ENCODE measurements at places on chromosomes 4 and X.

GRCh38 chrX:41301438-41301824 lies 32.5 kb upstream of the DDX3X start:
- DNase-seq, result no peak

- no peak for DNase-seq
These were observed 131.9 kb downstream of the RTL3 start for GRCh38 chrX:78527263-78527662.

DNA sequence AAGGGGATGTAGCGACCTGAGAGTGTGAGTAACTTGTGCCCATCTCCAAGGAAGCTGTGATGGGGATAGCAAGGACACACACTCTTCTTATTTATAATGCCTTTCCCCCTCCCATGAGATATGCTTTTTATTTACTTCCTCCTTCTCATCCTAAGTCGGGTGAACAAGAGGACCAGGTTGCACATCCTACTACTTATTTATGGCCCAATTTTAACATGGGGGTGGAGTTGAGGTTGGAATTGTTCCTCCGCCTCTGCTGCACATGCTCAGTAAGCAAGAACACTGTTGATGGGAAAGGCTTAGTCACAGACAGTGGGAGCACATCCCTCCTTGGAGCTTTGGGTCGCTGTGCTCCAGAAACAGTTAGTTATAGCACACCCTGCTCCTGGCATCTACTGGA lies 15.2 kb upstream of the TLR8 start:
- DNase-seq, result no peak

DNA sequence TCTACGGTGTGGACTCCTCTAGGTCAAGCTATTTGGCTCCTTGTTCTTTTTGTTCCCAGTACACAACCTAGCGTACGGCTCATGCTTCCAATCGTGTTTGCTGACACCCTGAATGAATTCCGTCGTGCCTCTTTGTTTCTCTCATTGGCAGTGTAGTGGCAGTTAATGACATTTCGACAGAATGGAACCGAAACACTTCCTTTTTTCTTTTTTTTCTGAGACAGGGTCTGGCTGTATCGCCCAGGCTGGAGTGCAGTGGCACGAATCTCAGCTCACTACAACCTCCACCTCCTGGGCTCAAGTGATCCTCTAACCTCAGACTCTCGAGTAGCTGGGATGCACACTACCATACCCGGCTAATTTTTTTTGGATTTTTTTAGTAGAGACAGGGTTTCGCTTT lies 113.3 kb upstream of the ATP6AP2 start:
- DNase-seq, result no peak

DNA sequence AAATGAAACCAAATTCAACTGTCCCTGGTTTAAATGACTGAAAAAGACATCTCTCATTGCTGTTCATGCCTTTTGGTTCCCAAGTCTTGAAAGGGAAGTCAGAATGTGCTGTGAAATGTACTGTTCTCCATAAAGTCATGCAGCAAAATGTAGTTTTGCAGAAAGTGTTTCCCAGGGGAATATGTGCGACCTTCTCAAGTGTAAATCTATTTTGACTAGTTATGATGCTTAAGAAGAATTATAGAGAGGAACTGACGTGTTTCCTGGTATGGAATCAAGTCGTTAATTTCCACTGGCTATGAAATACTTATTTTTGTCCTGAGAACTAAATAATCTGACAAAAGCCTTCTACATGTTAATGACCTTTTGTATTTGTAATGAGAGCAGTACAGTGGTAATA lies 223.1 kb downstream of the CLCN4 start:
- DNase-seq, result no peak

DNA sequence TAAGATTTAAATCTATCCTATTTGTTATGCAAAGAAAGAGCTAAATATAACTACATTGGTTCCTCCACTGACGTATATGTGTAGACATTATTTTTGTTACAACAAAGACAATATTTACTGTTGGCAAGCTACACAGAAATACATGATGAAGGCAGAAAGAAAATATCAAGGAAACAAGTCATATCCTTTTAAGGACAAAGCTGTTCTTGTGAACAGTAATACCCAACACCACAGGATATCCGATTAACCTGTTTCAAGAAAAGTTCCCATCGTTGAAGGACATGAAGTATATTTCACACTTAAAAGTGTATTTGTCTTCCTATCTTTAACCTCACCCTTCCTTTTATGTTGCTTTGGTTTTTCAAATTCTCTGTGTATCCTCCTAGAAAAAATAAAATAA lies 235.8 kb upstream of the AADAT start:
- no peak for DNase-seq

DNA sequence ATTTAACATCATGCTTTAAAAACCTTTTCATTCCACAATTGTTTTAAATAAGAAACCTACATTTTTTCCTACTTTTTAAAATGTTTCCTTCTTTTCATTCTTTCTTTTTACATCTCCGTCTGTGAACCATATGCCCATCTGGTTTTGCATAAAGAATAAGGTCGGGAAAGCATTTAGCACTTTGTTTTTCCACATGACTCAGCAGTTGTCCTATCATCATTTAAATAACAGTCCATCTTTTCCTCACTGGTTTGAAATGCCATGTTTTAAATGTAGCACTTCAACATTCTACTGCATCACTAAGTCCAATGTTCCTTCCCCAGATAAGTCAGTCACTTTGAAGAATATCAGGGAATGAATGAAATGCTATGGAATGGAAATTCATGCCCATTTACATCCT lies 128.4 kb downstream of the SH3RF1 start:
- no peak for DNase-seq

GRCh38 chrX:147912093-147912801 lies 528 bp downstream of the FMR1 start:
- peak; percentile 30 for DNase-seq

GRCh38 chrX:68646421-68646820 lies 1.0 kb upstream of the STARD8 start:
- DNase-seq, result no peak

- DNase-seq, result no peak
These were observed 23.6 kb downstream of the CA5B start for GRCh38 chrX:15761564-15762191.

GRCh38 chr4:80138551-80139538 lies 58.5 kb upstream of the PRDM8 start:
- DNase-seq, result no peak

- no peak for DNase-seq
These were observed 18.5 kb upstream of the PIM2 start for GRCh38 chrX:48937054-48937907.

GRCh38 chr4:38500433-38500832 lies 163.6 kb upstream of the KLF3 start:
- DNase-seq, result no peak

- DNase-seq, result no peak
These were observed 174.6 kb downstream of the ZNF330 start for GRCh38 chr4:141395246-141395830.

GRCh38 chr4:2961811-2962441 lies 1.3 kb downstream of the NOP14 start:
- no peak for DNase-seq

- DNase-seq, result no peak
These were observed 10.3 kb upstream of the ODAPH start for GRCh38 chr4:75545526-75545925.
